Adrenal gland (tissue), 19 donors: ENCODE measurements at places on chromosomes 2 and 18.

GRCh38 chr18:48669991-48670750 lies 131.3 kb downstream of the CTIF start:
- no peak for DNase-seq

- DNase-seq = no peak
These were observed 136.3 kb upstream of the SPATS2L start for GRCh38 chr2:200170221-200170620.

- DNase-seq = no peak
These were observed 65.0 kb upstream of the TMEM18 start for GRCh38 chr2:742221-742620.

DNA sequence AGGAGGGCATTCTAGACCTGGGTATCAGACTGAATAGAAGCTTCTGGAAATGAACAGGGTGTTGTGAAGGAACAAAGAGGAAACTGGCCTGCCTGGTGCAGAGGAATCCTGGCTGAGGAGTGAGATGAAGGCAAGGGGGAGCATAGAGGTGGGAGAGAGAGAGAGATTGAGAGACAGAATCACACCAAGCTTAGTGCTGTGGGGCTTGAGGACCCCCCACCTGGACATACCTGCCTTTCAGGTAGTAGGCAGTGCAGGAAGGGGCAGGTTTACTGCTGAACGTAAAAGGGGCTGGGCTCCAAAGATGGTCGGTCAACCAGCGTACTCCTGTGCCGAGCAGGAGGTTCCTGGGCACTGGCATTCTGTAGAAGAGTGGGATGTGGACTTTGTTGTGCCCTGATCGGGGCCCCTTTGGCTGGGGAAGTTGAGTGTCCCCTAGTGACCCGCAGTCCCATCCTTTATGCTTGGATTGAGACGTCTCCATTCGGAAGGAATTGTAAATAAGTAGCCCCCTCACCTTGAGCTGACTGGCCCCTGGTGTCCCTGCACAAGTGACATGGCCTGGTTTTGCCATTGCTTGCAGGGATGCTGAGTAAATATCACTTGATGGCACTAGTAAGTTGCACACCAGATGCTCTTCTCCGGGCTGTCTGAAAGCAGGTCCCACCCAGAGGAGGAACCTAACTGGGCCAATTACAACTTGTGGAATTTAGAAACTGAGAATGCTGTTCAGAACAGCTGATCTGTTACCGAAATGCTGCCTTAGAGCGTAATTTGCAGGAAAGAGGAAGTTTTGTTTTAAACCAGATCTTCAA lies 1.4 kb downstream of the UBE2F start:
- DNase-seq = peak; percentile 33

- DNase-seq = no peak
These were observed 490.4 kb upstream of the FANCL start for GRCh38 chr2:58731488-58731869.

GRCh38 chr2:175461839-175462238 lies 280.3 kb upstream of the ATP5MC3 start:
- DNase-seq = no peak
